Panc1 (cell line): ENCODE measurements at places on chromosomes 13 and 19.

DNA sequence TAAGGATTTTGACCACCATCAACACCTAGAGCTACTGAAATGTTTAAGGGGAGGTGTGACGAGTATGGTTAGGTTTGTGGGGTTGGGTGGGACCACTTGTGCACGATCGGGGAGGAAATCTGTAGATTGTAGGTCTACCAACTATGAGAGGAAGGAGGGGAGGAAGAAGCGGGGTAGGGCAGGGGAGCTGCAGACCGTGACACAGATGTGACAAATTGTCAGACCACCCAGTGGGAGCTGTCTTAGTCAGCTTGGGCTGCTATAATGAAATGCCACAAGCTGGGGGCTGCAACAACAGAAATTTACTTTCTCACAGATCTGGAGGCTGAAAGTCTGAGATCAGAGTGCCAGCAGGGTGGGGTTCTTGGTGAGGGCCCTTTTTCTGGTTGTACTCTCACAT is 62.2 kb upstream of the ARGLU1 start:
- no peak for DNase-seq

GRCh38 chr19:2538096-2538757 is 62.3 kb downstream of the GADD45B start:
- no peak for DNase-seq

- DNase-seq: no peak
Observed at GRCh38 chr19:20273376-20273775, 106.4 kb downstream of the ZNF486 start.

DNA sequence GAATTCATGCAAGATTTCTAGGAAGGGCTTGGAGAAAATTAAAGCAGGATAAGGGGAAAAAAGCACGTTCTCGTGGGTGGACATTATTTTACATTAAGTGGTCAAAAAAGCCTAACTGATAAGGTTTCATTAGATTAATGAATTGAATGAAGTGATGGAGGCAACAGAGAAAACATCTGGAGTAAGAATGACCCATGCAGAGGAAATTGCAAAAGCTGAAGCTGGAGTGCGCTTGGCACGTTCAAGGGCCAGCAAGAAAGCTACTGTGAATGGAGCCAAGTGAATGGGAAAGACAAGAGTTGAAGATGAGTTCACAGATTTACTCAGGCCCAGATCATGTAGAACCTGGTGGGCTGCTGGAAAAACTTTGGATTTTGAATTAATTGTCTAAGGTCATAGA is 777.9 kb downstream of the DACH1 start:
- DNase-seq: no peak

DNA sequence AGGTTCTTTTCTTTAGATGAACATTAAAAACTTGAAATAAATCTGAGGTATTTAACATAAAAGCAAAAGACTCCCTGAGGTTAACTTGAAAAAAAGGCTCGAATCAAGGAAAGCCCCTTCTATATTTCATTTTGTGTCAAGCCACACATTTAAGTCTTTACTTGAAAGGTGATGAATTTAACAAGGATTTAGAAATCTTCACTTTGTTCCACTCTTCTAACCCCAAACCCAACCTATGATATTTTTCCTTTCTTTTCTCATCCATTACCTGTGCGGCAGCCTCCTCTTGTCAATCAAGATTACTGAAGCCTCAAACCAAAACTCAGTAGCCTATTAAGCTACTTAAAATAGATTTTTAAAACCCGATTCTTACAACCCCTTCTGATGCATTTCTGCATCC is 33.8 kb downstream of the MIPEP start:
- DNase-seq: no peak

DNA sequence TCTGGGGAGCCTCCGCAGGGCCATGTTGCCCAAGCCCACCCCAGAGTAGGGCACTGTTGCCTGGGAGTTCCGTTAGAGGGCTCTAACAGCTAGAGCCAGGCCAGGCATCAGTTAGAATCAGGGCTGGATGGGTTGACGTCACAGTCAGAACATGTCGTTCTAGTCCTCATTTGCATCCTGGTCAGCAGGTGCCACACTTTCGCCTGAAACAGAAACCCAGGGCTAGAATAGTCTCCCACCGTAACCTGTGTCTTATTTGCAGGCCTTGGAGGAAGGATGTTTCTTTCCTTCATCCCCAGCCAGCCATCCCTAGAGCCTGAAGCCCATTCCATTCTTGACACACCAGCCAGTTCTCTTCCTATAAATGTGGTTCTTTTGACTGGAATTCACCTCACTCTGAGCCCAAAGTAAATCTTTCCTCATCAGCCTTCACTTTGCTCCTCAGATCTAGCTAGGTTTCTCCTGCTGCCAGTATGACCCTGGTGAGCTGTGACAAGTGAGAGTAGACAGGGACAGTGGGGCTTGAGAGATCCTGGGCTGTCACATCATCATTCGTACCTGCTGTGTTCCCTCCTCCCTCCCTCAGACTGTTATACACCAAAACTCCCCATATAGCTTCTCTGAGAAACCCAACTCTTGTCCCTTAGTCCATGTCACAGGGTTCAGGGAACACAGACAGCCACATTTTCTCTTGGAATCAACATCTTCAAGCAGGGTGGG is 12.2 kb upstream of the CCDC97 start:
- no peak for DNase-seq

DNA sequence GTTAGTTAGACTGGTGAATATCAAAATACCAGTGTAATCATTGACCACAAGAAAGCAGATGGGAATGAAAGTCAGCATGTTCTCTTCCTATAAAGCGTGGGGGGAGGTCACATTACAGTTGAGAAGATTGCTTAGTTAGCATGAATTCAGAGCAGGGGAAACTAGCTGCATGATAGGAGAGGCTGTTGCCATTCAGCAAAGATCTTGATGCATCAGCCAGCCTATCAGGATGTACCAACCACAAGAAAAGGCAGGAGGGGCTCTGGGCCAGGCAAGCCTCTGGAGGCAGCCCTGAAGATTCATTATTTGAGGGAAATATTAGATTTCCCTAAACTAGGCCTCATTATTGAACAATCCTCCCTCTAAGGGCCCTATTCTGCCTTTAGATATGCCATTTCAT is 5.0 kb upstream of the MTMR6 start:
- DNase-seq: no peak

- DNase-seq: no peak
Observed at GRCh38 chr13:98199480-98199879, 22.4 kb upstream of the RNF113B start.

DNA sequence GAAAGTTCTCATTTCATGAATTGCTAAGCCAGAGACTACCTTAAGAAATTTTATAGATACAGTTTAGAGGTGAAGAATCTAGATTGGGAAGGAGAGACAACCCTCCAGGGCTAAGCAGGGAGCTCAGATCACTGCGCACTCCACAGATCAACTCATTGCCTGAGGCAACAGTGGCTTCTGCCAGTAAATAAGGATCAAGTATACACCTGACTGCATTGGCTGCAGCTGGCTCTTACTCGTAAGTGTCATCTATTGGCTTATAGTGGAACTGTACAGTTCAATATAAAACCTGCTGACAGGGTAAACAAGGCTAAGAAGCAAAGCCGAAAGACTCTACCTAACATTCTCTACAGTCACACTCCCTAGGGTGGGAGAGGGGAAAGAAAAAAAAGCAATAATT is 18.0 kb upstream of the C1QTNF9B start:
- DNase-seq: no peak

GRCh38 chr19:17245535-17245984 is at the start of gene NR2F6:
Gene NR2F6 (minus strand): TSS chr19:17245919. CDS start chr19:17245220, 699 bp downstream.
- no peak for DNase-seq

GRCh38 chr13:24632382-24633121 is 47.7 kb upstream of the ATP12A start:
- no peak for DNase-seq

DNA sequence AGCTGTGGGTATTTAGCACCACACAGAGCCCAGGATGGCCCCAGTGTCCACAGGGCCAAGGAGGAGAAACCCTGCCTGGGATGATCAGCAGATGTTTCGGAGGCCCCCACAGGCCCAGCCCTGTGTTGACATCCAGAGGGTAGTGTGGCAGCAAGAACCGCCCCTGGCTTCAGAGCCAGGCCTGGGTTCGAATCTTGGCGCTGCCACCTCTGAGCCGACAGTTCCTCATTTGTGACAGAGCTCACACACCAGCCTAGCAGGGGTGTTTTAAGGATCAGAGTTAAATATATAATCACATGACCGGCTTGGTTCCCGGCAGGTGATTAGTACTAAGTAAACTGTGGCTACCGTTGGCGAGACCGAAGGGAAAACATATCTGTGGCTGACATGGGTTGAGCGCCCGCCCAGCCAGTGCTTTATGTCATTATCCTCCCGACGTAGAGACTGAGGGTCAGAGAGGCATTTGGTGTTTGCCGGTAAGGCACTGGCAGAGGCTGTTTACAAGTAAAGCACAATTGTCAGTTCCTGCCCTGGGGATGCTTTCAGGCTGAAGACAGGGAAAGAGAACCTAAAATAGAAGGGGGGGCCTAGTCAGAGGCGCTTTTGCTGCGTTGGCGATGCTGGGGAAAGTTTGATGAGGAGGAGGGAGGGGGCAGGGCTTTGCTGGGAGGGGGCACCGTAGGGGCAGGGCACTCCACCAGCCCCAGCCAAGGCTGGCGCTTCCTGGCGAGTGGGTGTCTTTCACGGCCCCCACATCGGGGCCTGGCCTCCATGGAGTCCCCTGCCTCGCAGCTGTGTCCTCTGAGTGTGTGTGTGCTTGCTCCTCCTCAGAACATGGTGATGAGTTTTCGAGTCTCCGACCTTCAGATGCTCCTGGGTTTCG is 4.8 kb downstream of the PIAS4 start:
- DNase-seq: no peak

GRCh38 chr19:47122359-47123335 is 8.0 kb upstream of the SAE1 start:
- peak; percentile 72 for DNase-seq

- no peak for DNase-seq
Observed at GRCh38 chr19:2330632-2331284, 2.3 kb downstream of the SPPL2B start.
